ENCODE measurements at places on chromosomes 5 and 9. TPM values are rescaled to one million over a fixed set of nuclear protein-coding genes. Genes with fewer than 3 reads are reported as not detected.

Gene DOK3
- 2.8 TPM for total RNA-seq

Gene CSNK1A1
- 495 TPM for total RNA-seq

Gene SHISAL2B
- not detected for total RNA-seq

Gene LRRC26
- total RNA-seq: not detected

Gene GADD45G
- total RNA-seq: 0.53 TPM

Gene HSPB3
- total RNA-seq: not detected

Gene SUSD1
- total RNA-seq: 35.0 TPM

Gene NAIP
- 5.2 TPM for total RNA-seq

Gene REEP2
- total RNA-seq: 2.8 TPM

Gene GPSM1
- total RNA-seq: 29.4 TPM
